Common myeloid progenitor, CD34-positive (primary cell): ENCODE measurements at places on chromosomes 12 and 14.
A peak's percentile ranks its signal among the peaks of the same experiment; 100 is the strongest.

GRCh38 chr14:104132981-104133380 lies 5.4 kb upstream of the KIF26A start:
- no peak for DNase-seq

GRCh38 chr12:122501489-122501989 lies 807 bp upstream of the ZCCHC8 start:
- no peak for DNase-seq

DNA sequence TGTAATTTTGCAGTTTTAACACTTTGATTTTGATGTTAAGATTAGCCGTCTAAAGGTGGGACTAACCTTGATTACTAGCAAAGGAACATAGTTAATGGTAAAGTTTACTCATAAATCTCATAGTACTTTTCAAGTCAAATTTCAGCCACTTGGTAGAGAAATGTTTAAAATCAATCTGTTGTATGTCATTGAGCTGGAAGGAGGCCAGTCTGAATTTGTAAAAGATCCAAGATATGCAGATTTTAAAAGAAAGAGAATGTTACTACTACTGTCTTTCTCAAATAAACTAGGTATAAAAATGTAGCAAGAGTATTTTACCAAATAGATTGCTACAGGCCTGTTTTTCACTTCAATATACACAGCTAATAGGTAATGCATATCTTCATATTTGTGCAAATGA lies 600.8 kb upstream of the SEL1L start:
- no peak for DNase-seq

- no peak for DNase-seq
Observed at GRCh38 chr14:101623077-101623372, 61.7 kb downstream of the DIO3 start.

GRCh38 chr12:12689647-12690300 lies 6.2 kb downstream of the GPR19 start:
- DNase-seq: no peak

- DNase-seq: no peak
Observed at GRCh38 chr14:36221112-36221511, 44.6 kb upstream of the PTCSC3 start.

- no peak for DNase-seq
Observed at GRCh38 chr12:89210277-89210676, 142.0 kb downstream of the DUSP6 start.

DNA sequence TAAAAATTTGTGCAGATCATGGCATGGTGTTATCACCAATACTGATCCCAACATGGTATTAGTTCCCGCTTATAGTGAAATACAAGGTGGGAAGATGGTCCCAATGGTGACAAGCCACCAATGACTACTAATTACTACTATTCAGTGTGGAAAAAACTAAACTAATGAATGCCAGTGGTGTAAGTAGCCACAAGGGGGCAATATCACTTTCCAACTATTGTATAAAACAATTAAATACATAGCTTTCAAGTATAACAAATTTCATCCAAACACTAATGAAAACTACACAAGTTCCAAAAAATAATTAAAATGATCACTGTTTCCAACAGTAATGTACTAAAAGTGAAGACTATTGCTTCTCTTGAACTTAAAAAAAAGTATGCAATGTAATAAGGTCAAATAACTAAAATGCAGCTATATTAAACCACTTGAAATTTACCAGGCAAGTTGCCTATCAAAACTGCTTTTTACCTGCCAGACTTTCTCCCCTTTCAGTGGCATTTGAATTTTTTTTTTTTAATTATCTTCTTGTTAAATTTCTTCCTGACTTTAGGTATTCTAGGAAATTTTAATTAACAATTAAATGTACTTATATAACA lies 58.0 kb downstream of the PAPLN start:
- DNase-seq: peak; percentile 67
